ENCODE measurements at places on chromosomes 4 and X.
A peak's percentile ranks its signal among the peaks of the same experiment; 100 is the strongest.

GRCh38 chr4:159673221-159673620 is 570.3 kb downstream of the RAPGEF2 start:
- no peak for DNase-seq

GRCh38 chr4:75841641-75842520 is 60.4 kb downstream of the PPEF2 start:
- peak; percentile 17 for DNase-seq

- no peak for DNase-seq
Observed at GRCh38 chr4:30952526-30953219, 232.5 kb downstream of the PCDH7 start.

- no peak for DNase-seq
Observed at GRCh38 chr4:53748328-53748772, 157.1 kb upstream of the LNX1 start.

- DNase-seq, result no peak
Observed at GRCh38 chrX:17052210-17052609, 105.8 kb downstream of the REPS2 start.

GRCh38 chr4:88352062-88352740 is 26.5 kb upstream of the HERC6 start:
- DNase-seq, result no peak

DNA sequence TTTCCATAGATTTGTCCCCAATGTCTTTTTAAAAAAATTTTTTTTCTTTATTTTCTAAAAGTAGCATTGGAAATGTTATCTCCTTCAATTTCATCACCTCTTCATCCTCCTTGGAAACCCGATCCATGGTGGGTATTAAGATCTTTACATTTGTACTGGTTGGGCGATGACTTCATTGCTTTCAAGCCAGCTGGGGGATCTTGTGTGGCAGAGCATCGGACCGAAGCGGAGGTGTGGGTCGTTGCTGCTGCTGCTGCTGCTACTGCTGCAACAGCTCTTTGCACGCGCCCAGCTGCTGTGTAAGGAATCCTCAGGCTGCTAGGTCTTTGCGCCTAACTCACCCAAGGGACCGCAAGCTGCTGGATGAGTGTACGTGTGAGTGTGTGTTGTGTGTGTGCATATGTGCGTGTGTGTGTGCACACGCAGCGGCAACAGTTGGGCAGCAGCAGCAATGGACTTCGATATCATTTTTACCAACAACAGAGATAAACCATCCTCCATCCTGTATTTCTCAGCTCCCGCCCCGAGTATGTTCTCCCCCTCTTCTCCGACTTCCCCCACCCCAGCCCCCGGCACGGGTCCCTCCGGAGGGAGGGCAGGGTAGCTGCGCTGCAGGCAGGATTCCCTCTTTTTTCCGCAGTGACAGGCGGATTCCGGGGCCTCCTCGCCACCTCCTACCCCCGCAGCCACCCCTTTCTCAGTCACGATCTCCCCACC is 768 bp upstream of the CDKL5 start:
- DNase-seq, result peak; percentile 54

All from NCI-H510A (cell line).